Tongue (tissue), 3 donors: ENCODE measurements at places on chromosomes 2 and 18.

DNA sequence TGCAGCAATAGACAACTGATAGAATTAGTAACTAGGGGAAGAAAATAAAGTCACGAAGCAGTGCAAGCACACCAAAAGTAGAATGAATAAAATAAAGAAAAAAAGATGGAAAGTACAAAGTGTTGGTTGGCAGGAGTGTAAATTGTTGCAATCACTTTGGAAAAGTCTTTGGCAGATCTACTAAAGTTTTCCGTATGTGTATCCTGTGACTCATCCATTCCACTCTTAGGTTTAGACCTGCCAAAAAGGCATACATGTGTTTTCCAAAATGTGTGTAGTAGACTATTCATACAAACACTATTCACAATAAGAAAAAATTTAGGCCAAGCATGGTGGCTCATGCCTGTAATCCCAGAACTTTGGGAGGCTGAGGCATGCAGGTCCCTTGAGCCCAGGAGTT, 282.1 kb upstream of the FSIP2 start:
- DNase-seq, result peak; percentile 63

DNA sequence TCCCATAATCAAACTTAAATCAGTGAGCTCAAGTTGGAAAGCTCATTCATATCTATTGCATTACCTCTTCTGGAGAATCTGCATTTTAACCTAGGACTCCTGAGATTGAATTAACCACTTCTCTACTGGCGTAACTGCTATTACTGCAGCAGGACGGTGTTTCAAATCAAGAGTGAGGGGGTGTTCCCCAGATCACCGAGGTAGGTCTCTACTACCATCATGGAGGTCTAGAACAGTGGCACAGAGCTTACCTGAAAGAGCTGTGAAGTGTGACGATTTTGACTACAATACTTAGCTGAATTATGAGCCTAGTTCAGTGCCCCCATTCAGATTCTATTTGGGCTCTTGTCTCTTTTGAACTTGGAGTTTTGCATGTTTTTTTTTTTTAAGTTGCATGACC, 119.5 kb downstream of the POLE4 start:
- no peak for DNase-seq

DNA sequence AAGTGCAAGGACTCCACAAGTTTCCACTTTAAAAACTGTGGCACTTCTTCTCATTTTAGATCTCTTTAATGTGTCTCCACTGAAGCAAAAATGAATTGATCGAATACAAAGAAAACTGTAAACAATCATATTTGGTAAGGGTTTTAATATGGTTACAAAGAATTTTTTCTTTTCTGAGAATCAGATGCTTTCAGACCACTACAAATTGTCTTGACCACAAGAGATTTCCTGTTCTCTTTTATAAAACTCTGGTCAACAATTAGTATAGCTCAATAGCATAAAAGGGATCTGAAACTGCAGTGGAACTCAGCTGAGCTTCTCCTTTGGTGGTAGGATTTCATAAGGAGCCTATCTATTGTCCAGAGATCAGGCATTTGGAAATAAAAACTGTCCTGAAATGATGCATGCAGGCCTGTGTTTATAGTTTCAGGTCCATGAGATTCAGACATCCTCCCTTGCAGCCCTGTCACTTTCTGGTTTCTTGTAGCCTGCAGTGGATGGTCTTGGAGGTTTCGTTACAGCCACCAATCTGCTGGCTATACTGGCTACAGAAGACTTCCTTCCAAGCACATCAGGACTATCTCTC, 120.0 kb downstream of the DOCK10 start:
- no peak for DNase-seq

- no peak for DNase-seq
These were observed 309.5 kb downstream of the SATB2 start for GRCh38 chr2:199148076-199148845.

- no peak for DNase-seq
These were observed 84.3 kb downstream of the MAP3K20 start for GRCh38 chr2:173159791-173160463.

DNA sequence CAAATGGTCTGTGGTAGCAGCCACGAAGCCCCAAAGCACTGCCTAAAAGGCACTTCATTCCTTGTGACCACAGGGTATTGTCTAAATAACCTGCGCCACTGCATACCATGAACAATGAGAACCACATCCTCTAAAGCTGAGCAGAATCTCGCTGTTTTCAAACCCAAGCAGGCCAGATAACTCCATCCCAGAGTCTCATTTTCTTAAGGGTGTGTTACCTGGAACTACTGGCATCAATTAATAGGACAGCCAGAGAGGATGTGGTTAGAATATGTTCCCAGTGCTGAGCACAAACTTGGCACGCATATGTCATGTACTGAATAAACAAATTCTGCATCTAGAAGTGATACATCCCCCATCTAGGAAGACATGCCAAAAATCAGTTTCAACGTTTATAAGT, 13.0 kb downstream of the VPS4B start:
- DNase-seq, result no peak

- peak; percentile 96 for DNase-seq
These were observed 99.1 kb downstream of the SH3BP4 start for GRCh38 chr2:235050980-235051351.

DNA sequence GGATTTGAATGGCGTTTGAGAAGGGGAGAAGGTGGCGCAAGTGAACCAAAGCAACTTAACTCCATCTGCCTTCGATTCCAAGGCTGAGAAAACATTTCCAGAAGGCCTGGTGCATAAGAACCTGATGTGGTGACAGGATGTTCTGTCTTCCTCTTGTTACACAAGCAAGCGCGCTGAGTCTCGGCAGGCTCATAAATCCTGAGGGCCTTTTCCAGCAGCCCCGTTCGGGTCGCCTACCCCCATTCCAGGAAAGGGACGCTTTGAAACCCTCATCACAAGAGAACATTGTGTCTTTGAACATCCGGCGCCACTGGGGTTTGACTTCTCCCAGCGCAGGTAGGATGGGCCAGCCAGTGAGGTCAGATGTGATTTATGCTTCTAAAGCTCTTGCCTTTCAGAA, 403.5 kb downstream of the SETBP1 start:
- no peak for DNase-seq

- no peak for DNase-seq
These were observed 8.6 kb upstream of the EPB41L5 start for GRCh38 chr2:120004254-120004653.

GRCh38 chr2:101041413-101041812, 39.3 kb downstream of the RPL31 start:
- no peak for DNase-seq

DNA sequence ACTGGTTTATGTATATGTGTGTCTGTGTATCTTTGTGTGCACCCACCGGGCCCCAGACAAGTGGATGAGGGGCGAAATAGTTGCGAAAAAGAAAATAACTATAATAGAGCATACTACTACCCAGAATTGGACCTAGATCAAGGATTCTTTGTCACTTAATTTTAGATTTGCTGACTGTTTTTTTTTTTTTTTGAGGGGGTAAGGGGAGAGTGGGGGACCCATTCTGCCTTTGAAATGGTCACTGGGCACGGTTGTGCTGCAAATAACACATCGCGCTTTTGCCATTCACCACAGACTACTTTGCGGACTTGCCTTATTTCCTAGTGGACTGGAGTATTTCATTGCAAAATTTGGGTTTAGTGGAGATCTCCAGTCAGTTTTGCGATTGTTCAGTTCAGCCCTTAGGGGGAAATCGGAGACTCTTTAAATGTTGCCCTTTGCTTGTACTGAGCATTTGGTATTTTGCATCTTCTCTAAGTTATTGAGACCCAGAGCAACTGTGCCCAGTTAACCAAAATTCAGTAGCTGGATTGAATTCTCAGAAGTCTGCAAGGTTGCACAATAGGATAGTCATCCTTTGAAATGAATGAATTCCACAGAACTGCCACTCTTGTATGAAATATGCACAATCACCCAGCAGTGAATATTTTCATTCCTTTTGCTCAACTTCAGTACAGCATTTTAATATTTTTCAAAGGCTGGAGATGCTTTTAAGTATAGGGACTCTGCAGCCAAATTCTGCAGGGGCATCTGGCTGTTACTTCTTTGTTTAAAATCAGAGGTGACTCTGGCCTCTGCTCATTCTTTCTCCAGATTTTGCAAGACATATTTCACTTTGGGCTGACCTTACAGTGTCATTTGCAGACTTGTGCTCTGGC, 2.9 kb downstream of the TRIB2 start:
- peak; percentile 57 for DNase-seq

GRCh38 chr2:12816379-12817306, 99.9 kb downstream of the TRIB2 start:
- no peak for DNase-seq

DNA sequence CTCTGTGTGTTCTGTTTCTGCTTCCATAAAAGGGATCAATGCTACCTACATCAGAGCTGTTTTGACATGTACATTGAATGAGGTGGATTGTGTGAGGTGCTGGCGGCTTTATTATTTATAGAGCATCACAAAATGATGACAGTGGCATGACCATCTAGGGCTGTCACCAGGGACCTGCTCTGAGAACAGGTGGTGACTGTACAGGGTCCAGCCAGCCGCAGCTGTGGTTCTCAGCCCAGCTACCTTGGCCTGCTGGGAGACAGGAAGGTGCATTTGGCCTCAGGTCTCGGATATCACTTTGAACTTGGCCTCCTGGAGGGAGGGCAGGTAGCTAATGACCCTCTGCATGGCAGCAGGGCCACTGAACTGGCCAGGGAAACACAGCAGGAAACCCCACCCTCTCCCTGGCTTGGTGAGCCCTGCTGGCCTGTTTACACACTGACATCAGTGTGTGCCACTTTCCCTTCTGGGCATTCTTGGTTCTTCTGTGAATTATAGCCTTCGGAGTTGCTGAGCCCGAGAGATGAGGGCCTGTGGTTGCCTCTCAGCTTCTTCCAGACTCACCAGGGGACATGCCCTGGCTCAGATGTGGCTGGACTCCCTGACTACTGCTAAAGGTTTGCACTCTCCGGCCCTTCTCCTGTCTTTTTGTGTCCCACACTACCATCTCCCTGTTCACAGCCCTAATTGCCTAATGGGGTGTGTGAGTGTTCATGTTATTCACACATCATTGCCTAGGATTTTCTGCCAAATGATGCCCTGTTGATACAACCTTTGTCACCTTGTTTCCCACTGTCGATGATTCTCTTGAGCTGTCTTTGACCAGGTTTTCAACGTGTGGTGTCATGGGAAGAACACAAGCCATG, 109.2 kb upstream of the RAB12 start:
- no peak for DNase-seq

DNA sequence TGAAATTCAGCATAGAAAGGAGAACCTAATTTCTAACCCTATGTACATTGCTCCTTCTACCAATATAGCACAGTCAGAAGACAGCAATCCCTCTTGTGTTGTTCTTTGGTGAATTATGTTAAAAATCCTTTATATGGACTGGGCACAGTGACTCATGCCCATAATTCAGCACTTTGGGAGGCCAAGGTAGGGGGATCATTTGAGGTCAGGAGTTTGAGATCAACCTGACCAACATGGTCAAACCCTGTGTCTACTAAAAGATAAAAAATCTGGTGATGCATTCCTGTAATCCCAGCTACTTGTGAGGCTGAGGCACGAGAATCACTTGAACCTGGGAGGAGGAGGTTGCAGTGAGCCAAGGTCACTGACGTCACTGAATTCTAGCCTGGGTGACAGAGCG, 195.6 kb downstream of the TMX3 start:
- no peak for DNase-seq

GRCh38 chr18:6487968-6488367, 73.3 kb upstream of the L3MBTL4 start:
- DNase-seq, result no peak

GRCh38 chr18:4232656-4233055, 222.5 kb downstream of the DLGAP1 start:
- no peak for DNase-seq

- peak; percentile 63 for DNase-seq
These were observed 191.9 kb downstream of the MYO3B start for GRCh38 chr2:170369894-170370293.

DNA sequence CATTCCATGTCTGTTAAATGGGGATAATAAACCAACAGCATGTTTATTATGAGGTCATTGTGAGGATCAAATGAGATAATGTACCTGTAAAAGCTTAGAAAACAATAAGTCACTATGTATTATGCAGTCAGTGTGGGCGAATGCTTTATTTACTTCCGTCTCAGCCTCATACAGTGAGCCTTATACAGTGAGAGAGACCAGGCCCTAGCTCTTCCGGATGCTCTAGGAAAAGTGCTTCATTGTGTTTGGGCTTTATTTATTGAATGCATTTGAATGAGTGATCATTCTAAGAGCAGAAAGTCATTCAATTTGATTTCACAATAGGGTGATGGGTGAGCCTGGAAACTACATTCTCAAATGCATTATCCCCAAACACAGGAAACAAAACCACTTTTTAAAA, 603.9 kb upstream of the FANCL start:
- no peak for DNase-seq

GRCh38 chr2:162934191-162934590, 95.6 kb upstream of the KCNH7 start:
- no peak for DNase-seq

DNA sequence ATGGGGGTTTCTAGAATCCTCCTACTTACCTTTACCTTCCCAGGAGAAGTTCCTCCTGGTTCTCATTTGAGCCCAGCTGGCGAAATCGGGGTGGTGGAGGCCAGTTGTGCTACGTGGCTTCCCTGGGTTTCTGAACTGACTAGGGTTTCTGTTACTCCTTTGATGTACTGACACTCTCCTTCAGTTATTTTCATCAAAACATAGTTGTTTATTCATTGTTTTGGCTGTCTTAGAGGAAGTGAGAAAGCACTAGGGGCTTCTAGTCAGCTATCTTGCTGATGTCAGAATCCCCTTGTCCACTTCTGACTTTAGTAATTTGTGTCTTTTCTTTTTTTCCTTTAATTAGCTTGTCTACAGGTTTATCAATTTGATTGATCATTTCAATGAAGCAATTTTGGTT, 332.2 kb upstream of the TANK start:
- DNase-seq, result no peak

- DNase-seq, result no peak
These were observed 19.8 kb upstream of the ATOH8 start for GRCh38 chr2:85734015-85734414.

DNA sequence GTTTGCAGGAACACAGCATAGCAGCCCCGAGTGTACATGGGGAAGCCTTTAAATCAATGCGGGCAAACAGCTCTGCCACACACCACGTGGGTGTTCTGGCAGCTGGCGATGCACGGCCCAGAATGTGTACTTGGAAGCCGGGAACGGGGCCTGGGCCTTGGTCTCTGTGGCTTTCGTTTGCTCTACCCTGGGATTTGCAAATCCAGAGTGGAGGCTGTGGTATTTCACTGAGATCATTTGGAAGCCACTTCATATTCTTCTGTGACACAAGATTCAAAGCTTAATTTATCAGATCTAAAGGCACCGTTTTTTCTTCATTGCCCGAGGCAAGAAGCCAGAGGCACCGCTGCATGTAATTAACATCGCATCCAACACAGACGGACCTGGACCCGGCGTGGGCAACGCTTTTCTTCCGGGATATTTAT, 246.3 kb upstream of the MYT1L start:
- peak; percentile 62 for DNase-seq
